ENCODE measurements at places on chromosomes 7 and 10.

DNA sequence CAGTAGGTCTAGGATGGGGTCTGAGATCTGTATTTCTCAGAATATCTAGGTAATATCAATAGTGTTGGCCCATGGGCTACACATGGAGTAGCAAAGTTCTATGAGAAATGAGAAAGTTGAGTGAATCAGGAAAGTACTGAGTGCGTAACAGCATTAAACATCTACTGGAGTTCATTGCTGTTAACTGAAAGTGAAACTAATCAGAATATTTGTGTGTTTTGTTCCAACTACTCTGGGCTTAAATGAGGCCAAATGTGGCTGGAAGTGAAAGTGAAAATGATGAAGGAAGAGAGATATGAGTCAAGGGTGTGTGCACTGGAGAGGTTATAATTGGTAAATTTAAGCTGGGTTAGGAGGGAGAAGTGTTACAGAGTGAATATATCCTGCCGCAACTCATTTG lies 46.5 kb downstream of the TMEM106B start:
- DNase-seq, result peak; percentile 1

- DNase-seq, result no peak
These were observed 194.7 kb upstream of the SEMA3A start for GRCh38 chr7:84389242-84389641.

GRCh38 chr7:36011588-36011965 lies 141.5 kb upstream of the EEPD1 start:
- DNase-seq, result no peak

DNA sequence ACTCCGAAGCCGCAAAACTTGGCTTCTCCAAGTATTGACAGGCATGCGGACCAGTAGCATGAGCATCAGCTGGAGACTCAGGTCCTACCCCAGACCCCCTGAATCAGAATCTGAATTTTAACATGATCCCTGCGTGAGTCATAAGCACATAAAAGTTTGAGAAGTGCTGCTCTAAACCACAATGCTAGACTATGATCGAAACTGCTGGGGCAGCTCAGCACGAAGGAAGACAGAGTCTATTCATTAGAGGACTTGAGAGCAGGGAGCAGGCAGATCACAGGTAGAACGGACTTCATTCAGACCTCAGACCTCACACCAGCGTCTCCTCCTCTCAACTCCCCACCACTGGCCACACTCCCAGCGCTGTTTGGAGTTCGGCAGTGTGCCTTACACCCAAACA lies 16.9 kb downstream of the CAMK2G start:
- no peak for DNase-seq

GRCh38 chr10:93410697-93411348 lies 71.3 kb downstream of the MYOF start:
- no peak for DNase-seq

- no peak for DNase-seq
These were observed 285.1 kb upstream of the SP8 start for GRCh38 chr7:21071561-21072501.

DNA sequence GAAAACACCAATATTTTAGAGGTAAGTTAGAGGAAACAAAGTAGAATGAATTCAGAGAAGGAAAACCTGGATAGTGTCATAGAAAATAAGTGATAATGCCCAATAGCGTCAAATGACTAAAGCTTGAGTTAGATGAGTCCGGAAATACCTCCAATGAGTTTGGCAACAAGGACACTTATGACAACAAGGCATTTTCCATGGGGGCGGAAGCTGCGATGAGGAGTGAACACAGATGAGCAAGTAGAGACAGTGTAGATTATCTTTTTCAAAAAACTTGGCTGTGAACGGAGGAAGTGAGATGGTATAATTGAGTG lies 383 bp upstream of the R3HCC1L start:
- DNase-seq, result peak; percentile 8

- no peak for DNase-seq
These were observed 57.5 kb downstream of the AGMO start for GRCh38 chr7:15504351-15504750.

DNA sequence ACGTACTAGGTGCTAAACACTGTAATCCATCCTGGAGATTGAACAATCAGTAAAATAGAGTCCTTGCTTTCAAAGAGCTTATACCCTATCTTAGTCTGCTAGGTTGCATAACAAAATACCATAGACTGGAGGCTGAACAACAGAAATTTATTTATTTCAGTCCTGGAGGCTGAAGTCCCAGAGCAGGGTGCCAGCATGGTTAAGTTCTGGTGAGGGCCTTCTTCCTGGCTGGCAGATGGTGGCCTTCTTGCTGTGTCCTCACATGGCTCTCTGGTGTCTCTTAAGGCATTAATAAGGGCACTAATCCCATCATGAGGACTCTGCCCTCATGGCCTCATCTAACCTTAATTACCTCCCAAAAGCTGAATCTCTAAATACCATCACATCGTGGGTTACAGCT lies 43.1 kb upstream of the ICA1 start:
- DNase-seq, result no peak

GRCh38 chr7:16811551-16811950 lies 6.8 kb upstream of the AGR2 start:
- no peak for DNase-seq

DNA sequence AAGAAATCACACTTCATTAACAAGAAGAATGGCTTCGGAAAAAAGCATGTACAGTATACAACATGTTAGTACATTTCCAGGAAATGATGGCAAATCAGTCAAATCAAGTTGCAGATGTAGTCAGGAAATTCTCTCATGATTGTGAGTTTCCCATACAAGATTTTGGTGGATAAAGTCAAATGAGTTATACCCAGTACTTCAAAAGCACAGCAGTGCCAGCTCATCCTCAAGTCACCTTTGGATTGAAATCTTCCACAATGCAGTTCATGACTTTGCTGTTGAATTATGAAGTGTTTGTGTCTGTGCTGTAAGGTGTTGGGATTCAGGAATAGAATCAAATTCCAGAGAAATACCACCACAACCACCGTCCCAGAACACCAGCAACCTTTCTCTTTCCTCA lies 301.3 kb upstream of the BMPER start:
- no peak for DNase-seq

- no peak for DNase-seq
These were observed 259.3 kb downstream of the ARHGAP12 start for GRCh38 chr10:31669357-31669756.

DNA sequence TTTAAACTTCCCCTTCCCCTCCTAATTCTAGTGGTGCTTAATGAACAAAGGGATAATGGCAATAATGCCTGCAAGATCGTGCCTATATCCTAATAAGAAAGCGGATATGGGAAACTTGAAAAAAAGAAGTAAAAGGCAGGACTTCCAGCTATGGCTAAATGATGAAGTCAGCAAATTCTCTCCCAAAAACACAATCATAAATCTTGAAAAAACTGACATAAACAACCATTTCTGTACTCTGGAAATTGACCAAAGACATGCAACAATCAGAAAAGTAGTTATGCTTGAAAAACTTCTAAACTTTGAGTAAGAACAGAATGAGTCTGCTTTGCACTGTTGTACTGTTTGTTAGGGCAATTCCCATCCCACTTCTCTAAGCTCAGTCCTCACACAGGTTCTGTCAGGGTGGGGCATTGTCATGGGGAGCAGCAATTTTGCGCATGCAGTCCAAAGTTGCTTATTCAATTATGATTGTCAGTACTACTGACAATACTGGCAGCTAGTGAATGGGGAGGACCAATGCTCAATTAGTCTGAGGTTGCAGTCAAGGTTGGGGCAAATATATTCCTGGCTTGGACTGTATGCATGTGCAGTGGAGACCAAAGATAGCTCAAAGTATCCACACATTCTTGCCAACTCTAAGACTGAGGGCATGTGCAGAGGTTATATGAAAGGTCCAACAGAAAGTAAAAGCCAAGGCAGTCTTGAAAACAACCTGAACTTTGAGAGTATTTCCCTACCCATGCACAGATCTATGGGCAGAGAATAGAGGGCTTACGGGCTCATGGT lies 34.1 kb upstream of the ARHGAP22 start:
- no peak for DNase-seq

DNA sequence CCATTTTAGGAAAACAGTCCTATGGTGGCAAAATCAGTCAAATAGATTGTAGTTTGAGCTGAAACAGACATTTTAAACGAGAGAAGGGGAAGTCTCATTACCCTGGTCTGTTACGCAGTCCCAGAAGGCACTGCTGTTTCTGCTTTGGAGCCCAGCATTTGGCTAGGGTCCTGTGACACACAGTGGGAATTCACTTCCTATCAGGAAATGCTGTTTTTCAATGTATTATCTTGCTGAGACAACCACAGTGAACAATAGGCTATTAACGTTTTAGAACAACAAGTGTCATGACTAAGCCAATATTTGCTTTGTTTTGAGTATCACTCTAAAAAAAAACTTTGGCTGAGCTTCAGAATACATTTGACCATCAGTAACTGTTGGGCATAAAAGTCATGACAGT lies 74.1 kb downstream of the ADD3 start:
- DNase-seq, result peak; percentile 81

GRCh38 chr7:22182149-22182548 lies 174.8 kb downstream of the RAPGEF5 start:
- DNase-seq, result no peak

GRCh38 chr10:99431190-99431760 lies 851 bp upstream of the GOT1 start:
- DNase-seq, result peak; percentile 74

DNA sequence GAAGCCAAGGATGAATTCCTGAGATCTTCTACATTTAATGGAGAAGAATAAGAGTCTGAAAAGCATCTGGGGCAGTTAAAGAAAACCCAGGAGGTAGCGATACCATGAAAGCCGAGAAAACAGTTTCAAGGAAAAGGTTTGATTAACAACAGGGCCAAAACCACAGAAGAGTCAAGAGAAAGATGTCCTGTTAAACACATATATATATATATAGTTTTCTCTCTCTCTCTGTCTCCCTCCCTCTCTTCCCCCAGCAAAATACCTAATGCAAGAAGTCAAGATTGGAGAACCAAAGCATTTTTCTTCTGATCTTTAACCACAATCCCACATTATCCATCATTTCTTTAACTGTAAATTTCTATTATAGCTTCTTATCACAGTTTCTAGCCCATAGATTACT lies 261.4 kb downstream of the SNX13 start:
- no peak for DNase-seq

- no peak for DNase-seq
These were observed 65.5 kb downstream of the C10orf143 start for GRCh38 chr10:130045091-130045652.

DNA sequence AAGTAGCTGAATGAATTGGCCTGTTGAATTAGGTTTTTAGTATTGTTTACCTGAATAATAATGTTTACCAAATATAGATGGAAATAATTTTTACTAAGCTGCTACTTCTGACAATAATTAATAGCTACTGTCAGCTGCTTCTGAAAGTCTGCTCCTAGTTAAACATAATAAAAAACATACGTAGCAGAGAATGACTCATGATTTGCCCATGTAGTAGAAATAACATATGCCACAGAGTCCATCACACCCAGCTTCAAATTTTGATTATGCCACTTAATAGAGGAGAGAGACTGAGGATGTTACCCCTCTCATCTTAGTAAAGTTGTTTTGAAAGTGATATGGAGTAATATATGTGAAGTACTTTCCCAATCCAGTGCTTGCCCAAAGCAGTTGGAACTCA lies 57.6 kb upstream of the MDFIC start:
- DNase-seq, result no peak

DNA sequence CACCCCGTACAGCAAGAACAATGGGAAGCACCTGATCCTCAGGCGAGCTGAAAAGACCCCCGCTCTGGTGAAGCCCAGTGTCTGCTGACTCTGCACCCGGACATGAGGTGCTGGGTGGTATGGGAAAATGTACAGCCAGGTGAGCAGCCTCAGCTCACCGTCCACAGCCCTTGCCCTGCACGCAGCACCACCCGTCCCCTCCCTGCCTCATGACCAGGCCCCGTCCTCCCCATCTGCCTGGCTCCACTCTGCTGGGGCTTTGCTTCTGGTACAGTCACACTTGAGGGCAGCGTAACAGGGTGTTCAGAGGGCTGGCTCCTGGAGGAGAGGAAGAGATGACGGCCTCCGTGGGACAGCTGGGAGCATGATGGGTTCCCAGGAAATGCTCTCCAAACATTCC lies 49.1 kb downstream of the NCAPG2 start:
- no peak for DNase-seq

DNA sequence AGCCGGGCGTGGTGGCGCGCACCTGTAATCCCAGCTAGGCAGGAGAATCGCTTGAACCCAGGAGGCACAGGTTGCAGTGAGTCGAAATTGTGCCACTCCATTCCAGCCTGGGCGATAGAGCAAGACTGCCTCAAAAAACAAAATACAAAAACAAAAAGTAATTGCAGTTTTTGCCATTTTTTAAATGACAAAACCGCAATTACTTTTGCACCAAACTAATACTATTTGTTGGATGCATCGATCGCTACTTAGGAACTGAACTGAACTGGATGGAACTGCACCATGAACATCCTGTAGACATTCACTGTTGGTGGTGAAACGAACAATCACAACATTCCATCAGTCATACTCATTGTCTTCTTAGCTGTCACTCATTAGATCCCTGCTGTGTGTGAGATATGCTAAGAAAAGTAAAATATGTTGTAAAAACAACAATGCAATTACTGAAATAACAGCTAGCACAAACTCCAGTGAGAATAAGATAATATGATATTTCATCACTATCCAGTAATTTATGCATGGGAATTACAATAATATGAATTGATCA lies 341.2 kb downstream of the ACTR3B start:
- DNase-seq, result no peak

DNA sequence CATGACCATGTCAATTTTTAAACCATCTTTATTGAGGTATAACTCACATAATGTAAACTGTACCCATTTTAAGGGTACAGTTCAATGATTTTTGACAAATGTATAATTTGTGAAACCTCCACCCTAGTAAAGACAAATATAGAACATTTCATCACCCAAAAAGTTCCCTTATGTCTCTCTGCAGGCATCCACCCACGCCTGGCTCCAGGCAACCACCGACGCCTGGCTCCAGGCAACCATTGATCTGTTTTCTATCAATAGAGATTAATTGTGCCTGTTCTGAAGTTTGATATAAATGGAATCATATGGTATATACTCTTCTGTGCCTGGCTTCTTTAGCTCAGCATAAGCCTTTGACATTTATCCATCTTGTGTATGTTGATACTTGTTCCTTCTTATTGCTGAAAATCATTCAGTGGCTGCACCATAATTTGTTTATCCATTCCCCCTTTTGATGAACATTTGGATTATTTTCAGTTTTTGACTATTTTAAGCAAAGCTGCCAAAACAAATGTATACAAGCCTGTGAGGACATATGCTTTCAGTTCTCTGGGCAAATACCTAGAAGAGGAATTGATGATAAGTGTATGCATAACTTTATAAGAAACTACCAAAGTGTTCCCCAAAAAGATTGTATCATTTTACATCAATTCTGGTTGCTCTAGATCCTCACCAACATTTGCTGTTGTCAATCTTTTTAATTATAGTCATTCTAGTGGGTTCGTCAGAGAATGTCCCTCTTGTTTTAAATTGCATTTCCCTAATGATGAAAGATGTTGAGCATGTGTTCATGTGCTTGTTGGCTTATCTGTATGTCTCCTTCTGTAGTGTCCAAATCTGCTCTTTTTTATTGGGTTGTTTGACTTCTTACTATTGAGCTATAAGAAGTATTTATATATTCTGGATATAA lies 55.7 kb upstream of the HECTD2 start:
- DNase-seq, result no peak

- no peak for DNase-seq
These were observed 91.8 kb upstream of the STK17A start for GRCh38 chr7:43491123-43491522.
